Stimulated activated CD4-positive, alpha-beta T cell treated with anti-CD3 and anti-CD28 coated beads, Interleukin-1b, Interleukin-23, amount 100 ng/mL, for 1 hour (primary cell): ENCODE measurements at places on chromosomes 1 and 21.

- no peak for DNase-seq
Observed at GRCh38 chr1:156379420-156380165, 10.6 kb downstream of the RHBG start.

DNA sequence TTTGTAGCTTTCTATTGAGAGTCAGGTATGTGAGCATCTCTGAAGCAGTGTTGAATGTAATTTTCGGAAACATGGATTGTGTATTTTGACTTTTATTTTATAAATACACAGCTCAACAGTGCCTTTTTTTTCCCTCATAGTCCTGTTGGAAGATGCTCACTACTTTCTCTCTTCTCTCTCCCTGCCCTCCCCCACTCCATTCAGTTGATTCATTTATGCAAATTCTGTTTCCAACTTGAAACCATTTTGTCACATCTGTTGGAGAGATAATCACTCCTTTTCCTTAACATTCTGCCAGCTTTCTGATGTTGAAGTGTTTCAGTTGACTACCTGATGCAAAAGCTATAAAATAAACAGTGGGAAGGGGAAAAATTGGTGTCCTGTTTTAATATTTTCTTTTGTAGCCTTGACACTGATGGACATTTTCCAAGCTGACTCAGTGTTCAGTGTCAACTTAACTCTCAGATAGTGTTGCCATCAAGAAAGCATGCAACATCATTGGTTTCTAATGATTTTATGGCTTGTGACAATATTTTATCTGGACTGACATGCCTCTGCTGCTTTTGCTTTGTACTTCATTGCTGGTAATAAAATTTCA is 194.5 kb downstream of the HS2ST1 start:
- no peak for DNase-seq

DNA sequence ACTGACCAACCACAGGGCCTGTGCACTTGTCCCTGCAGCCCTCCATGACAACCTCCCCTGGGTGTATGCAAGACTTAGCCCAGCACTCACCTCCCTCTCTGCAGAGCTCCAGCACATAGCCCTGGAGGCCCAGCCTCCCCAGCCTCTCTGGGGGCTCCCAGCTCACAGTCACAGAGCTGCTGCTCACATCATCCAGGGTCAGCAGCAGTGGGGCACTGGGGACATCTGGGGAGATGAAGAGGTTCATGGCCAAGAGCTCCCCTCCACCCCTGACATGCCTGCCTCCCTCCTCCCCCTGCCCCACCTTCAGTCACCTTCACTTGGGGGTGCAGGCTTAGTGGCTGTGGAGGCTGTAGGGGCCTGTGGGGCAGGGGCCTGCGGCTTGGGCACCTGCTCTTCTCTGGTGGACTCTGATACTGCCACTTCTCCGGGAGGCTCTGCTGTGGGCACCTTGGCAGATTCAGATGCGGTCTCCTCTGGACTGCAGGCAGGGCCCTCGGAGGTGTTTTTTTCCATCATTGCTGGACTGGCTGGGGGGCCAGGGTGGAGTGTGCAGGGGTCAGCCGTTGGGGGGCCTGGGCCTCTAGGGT is at the start of gene MYBPH:
Gene MYBPH (minus strand): TSS at position 590 of the 590 bp plus-strand sequence. CDS start 71 bp downstream, at position 519.
- DNase-seq: no peak

GRCh38 chr1:176073524-176074157 is 133.4 kb downstream of the COP1 start:
- DNase-seq: no peak

GRCh38 chr1:202349206-202349928 is 868 bp downstream of the PPP1R12B start:
- no peak for DNase-seq

DNA sequence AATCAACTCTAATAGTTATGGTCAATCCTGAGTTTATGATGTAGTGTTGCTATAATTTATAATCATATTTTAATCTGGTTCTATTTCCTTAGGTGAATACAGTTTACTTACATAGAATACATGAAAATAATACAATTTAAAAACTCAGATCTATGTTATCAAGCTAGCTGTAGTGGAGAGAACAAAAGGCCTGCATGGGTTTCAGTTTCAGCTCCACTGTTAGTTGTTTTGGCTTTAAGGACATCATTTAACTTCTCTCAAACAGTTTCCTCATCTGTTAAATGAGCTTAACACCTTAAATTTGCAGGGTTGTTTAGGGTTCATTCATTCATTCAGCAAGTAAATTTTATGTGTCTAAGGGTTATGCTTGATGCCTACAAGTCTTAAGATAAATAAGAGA is 98.4 kb upstream of the KIAA1614 start:
- no peak for DNase-seq

DNA sequence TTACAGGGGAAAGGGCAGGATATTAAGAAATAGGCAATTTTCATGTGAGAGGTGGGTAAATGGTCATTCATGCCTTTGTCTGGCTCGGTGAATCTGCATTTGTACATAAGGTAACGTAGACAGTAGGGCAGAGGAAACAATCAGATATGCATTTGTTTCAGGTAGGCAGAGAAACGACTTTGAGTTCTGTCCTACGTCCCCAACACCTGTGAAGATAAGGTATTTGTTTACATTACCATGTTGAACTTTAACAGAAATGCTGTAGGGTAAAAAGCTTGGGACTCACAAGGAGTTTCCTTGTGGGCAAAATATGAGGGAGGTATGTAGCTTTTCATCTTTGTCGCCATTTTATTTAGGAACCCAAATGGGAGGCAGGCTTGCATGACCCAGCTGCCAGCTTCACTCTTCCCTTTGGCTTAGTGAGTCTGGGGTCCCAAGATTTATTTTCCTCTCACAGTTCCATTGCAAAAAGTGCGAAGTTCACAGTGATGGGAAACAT is 31.4 kb downstream of the B3GALT5 start:
- DNase-seq: no peak

- no peak for DNase-seq
Observed at GRCh38 chr1:10782491-10783244, 13.8 kb downstream of the CASZ1 start.

GRCh38 chr1:180141381-180141934 is 13.2 kb upstream of the QSOX1 start:
- DNase-seq: no peak

DNA sequence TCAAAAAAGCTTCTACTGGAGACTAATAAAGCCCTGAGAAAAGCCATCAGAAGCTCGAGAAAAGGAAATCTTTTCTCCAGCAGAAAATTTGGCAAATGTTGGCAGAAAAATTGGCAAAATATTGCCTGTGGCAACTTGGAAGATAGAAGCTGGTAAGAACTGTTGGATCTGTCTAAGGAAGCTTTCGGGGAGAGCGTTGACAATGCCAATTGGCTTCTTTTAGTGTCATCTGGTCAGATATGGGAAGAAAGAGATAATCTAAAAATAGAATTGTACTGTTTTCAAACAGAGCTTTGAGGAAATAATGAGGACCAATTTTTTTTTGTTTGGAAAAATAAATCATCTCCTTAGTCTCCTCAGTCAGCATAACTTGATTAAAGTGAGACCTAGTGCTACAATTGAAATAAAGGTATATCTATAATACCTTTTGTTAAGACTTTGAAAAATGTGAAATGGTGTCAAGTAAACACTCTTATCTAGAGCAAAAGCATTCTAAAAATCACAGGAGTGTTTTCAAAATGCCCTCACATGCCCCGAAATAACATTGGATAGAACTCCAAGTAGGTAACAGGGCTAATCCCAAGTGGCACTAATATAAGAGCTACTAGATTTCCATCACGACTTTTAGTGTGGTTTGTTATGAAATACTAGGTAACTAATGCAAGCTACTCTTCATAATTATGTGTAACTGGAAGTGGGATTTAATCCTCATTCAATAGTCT is 882.2 kb upstream of the B3GALT2 start:
- no peak for DNase-seq

GRCh38 chr1:50985094-50985493 is 15.0 kb downstream of the CDKN2C start:
- no peak for DNase-seq

DNA sequence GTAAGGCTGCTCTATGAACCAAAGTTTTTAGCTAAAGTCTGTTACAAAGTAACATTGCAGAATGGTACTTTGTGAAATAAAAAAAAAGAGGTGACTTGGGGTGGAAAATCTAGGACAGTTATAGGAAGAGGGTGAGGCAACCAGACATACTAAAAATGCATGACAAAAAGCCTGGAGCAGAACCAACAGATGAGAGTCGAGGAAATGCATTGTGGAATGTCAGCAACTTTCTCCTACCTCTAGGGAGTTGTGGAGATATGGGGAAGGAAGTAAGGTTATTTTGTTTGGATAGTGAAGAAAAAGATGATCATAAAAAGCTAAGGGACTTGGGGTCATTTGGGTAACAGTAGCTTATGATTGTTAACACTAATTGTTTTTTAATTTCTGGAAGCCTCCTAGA is 295.6 kb downstream of the S1PR1 start:
- DNase-seq: no peak

DNA sequence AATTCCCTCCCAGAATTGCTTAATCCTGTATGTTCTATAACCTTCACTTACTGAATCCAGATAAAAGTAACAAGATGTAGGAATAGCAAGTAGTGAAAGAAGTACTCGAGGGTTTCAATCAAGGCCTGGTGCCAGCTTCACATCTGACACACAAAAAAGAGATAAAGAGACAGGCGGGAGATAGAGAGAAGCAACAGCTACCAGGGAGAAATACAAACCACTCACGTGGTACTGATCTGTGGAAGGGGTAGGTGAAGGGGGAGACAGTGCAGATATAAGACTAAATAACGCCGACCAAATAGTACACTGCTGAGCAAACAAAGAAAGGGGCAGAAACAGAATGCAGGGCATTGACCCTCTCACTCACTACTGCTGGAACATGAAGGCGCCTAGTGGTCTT is 295.2 kb downstream of the NEGR1 start:
- no peak for DNase-seq

- DNase-seq: no peak
Observed at GRCh38 chr21:42666925-42667324, 13.5 kb downstream of the PDE9A start.

- DNase-seq: no peak
Observed at GRCh38 chr1:76591461-76591860, 275.8 kb upstream of the ST6GALNAC5 start.

GRCh38 chr1:56533197-56533596 is 46.2 kb downstream of the PLPP3 start:
- no peak for DNase-seq

GRCh38 chr1:67626090-67626860 is 58.7 kb upstream of the GADD45A start:
- no peak for DNase-seq

GRCh38 chr1:243959998-243960397 is 91.1 kb upstream of the ZBTB18 start:
- DNase-seq: no peak

DNA sequence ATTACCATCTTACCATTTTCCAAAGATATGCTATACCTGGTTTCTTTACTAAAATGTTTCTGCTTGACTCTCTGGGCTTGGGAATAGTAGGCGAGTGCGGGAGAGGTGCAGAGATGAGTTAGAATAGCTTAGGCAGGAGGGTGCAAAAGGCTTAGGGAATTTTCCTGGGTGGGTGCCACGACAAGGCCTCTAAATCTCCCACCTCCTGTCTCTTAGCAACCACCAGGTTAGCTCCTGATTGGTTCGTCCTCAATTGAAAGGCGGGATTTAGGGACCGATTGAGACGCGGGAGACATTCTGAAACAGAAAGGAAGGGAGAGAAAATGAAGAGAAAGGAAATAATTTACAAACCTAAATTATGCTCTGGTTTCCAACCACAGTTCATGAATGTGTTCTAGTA is 3.1 kb downstream of the ACKR1 start:
- no peak for DNase-seq

DNA sequence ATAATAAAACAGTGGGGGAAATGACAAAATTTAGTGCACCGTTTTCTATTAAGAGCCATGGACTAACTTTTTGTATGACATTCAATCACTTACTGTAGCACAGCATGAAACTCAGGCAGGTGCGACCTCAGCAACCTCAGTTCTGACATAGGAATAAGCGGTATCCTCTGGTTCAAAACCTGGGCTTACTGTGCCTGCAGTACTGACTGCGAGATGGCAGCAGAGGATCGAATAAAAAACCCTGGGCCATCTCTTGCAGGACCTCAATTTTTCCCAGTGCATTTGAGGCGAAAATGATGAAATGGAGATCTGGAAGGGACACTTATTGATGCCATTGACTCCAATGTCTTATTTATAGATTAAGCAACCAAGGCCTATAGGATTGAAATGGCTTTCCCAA is 214.7 kb downstream of the ADGRL2 start:
- no peak for DNase-seq

GRCh38 chr1:205575294-205575885 is 56.4 kb downstream of the ELK4 start:
- DNase-seq: no peak

- DNase-seq: no peak
Observed at GRCh38 chr1:79787631-79788030, 781.1 kb upstream of the ADGRL4 start.

DNA sequence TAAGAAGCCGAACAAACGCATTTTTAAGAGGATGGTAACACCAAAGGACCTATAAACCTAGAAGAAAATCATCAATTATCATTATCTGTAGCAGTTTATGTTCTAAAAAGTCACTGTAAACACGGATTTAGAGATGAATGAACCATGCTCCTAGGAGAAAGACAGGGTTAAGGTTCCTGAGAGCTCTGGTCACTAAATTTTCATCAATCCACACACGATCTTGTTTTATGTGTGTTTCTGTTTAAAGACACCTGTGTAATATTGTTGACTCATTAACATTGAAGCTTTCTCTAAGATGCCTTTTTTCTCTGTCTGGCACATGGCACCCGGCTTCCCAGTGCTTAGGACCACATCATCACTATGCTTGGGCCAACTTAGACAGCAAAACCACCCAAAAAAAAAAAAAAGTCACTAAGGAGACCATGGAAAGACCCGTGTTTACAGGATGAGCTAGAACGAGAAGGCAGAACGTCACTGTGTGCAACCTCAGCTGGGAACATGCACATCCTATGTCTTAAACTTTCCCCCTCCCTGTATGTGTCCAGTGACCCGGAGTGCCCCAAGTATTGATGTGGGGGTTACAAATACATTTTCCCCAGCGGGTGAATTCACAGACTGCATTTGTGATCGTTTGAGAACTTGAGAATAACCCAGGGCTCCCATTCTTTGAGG is 55.8 kb upstream of the PDE9A start:
- DNase-seq: no peak

- no peak for DNase-seq
Observed at GRCh38 chr1:38923607-38924006, 18.0 kb downstream of the RHBDL2 start.

- no peak for DNase-seq
Observed at GRCh38 chr1:32291145-32291707, 657 bp upstream of the HDAC1 start.

- no peak for DNase-seq
Observed at GRCh38 chr1:85078903-85079302, 30.6 kb upstream of the MCOLN3 start.

GRCh38 chr1:39081271-39082009 is 55.3 kb downstream of the NDUFS5 start:
- no peak for DNase-seq

DNA sequence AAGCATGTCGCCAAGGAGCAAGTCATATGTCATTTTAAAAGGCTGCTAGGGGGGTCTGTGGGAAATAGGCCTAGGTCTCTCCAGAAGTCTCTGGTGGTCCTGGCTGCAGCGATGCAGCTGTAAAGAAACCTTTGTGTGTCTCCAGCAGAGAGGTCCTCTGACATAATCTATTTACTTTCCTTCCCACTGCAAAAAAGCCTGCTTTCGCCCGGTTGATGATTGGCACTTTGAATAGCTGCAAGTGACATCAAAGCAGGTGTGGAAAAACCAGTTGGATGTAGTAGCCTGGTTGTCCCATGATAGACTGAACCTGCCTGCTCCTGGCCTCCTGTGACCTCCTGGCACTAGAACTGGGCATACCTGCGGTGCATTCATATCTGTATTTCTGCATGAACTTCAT is 13.8 kb downstream of the RASSF5 start:
- DNase-seq: no peak

GRCh38 chr1:39026866-39027507 is 837 bp downstream of the NDUFS5 start:
- DNase-seq: no peak
